ENCODE measurements at places on chromosomes 6 and 20.

- no peak for DNase-seq
These were observed 37.5 kb upstream of the NOX3 start for GRCh38 chr6:155493026-155493693.

DNA sequence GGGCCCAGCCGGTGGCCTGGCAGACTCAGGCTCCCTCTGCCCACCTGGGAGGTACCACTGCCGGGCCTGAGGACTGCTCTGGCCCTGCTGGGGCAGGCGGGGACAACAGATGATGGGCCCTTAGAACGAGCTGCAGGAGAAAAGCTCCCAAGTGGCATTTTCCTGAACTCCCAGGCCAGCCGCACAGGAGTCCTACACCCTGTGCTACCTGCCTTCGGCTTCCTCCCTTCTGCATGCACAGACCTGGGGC is 41.3 kb downstream of the DSTN start:
- peak; percentile 24 for DNase-seq

DNA sequence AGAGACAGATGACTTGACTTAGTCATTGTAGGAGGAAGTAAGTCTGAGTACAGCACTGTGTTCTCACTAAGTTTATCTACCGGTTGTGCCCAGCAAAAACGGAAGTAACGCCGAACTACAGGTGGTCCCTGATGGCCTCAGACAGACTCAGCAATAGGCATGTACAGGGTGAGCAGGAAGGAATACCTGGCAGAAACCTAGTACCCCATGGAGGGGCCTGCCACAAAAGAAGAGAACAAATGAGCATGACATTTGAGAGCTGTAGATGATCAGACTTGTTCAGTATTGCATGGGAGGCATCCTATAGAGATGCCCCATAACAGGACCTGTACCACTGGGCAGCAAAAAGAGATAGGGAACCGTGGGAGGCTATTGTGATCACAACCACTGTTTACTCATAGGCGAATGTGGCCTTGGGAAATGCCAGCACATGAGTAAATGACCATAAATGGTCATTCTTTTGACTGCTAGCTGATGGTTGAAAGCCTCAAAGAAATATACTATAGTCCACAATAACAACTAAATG is 106.4 kb upstream of the TAB2 start:
- peak; percentile 74 for DNase-seq

GRCh38 chr6:90403489-90404381 is 107.1 kb upstream of the BACH2 start:
- no peak for DNase-seq
